CD4-positive, alpha-beta T cell treated with Interleukin-4 for 4 hours (primary cell): ENCODE measurements at places on chromosomes 5 and 9.

- no peak for DNase-seq
Measured at GRCh38 chr5:167049043-167049663, 1242.3 kb upstream of the WWC1 start.

- DNase-seq = no peak
Measured at GRCh38 chr5:150113047-150113744, 26.8 kb upstream of the CSF1R start.

- no peak for DNase-seq
Measured at GRCh38 chr9:93677048-93677571, 100.7 kb downstream of the PHF2 start.

DNA sequence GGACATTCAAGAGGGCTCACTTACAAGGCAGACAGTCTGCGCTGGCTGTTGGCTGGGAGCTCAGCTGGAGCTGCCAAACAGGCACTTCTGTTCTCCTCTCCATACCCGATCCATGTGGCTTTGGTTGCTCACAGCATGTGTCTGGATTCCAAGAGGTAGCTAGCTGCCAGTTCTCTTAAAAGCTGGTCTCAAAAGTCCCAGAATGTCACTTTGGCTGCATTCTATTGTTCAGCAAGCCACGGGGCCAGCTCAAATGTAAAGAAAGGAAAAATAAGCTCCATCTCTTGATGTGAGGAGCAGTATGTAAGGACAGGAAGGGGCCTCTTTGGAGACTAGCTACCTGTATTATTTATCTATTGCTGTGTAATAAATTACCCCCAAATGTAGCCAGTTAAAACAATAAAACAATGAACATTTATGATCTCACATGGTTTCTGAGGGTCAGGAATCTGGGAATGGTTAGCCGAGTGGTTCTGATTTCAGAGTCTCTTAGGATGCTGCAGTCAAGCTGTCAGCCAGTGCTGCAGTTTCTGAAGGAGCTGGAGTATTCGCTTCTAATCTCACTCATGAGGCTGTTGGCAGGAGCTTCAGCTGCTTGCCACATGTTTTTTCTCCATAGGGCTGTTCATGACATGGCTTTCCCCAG, 112.7 kb upstream of the CLINT1 start:
- DNase-seq = no peak

DNA sequence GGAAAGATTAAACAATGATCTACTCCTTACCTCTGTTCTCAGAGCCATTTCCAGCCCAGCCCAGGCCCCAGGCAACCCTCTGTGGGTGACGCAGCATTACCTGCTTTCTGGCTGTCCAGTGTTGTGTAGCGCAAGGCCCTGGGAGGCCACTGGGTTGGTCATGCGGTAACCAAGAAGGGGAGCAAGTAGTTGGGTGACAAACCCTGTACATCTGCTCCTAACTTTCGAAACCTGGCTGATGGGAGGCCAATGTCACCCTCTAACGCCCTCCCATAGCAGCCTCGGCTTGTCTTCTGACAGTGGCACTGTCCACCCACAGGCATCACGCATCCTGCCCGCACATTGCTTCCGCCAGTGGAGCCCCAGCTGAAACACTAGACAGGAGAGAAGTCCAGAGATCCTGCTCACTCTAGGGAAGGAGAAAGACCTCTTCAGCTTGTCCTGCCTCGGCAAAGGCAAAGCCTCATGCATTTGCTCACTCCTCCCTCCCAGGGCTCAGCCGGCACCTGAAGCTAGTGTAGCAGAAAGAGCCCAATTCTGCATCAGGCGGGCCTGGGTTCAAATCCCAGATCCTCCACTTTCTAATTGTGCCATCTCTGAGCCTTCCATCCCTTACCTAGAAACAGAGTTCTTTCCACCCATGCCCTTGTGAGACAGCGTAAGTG, 94.6 kb downstream of the ADAMTS2 start:
- DNase-seq = no peak

DNA sequence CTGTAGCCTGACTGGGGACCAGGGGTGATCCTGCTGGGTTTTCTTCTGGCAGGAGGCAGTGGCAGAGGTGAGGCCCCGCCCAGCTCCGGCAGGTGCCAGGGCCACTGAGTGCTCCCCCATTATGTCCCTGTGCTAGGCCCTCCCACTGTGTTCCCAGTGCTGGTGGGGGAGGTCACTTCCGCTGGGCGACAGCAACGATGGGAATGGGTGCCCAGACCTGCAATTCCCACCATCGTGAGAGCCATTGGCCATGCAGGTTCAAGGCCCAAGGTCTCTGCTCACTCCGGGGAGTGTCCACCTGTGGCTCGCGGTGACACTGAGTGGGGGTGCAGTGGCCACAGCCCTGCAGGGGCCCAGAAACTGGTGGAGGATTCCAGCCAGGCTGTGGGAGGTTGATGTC, 98.6 kb downstream of the RXRA start:
- DNase-seq = no peak

GRCh38 chr9:38022995-38023394, 46.0 kb downstream of the SHB start:
- DNase-seq = no peak

GRCh38 chr9:137721479-137721878, 102.7 kb downstream of the EHMT1 start:
- peak; percentile 33 for DNase-seq

DNA sequence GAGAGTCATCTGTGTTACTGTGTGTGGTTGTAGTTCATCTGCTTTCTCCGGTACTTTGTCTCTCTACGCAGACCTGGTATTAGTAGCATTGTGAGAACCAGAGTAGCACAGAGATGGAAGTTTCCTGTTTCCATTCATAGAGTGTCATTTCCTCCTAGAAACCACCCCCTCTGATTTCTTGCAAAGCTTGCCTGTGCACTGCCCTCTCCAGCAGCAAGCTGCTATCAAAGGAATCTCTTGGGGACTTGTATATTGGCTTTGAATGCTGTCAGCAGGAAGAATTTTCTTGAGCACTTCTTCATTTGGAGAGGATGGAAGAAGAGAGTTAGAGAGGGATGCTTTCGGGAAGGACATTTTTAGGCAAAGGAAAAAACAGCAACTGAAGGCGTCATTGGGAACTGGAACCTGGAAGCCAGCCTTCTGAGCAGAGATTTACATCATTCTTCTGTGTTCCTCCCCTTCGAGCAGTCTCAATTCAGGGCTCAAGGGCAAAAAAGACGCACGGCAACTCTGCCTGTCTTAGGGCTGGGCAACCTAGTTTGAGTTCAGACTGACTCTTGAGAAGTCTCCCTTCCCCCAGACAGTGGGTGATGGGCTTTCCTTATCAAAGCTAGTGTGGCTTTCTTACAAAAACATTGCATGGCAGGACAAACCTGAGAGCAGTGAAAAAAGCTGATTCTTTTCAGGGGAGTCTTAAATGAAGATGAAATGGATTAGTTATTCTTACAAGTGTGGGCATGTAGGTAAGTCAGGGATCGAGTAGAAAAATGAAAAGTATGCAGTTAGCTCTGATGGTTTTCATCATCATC, 226.3 kb downstream of the AOPEP start:
- DNase-seq = peak; percentile 13

DNA sequence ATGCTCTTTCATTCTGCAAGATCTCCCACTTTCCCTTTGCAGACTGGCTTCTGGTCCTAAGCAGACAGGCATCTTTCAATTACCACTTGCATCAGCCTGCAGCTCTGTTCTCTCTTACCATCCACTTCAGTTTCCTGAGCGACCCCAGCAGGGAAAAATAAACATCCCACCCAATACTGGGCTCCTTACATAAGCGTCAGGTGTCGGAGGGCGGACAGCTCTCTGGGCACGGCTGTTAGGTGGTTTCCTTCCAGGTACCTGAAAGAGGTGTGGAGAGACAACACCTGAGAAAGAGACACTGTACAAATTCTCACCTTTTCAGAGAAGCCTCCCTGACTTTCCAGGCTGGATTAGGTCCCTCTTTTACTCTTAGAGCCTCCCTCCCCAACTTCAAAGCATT, 145.1 kb upstream of the PANK3 start:
- no peak for DNase-seq

- DNase-seq = peak; percentile 78
Measured at GRCh38 chr5:170313344-170313743, 15.8 kb upstream of the LCP2 start.

GRCh38 chr9:135334953-135335460, 144.6 kb upstream of the PPP1R26 start:
- DNase-seq = no peak

DNA sequence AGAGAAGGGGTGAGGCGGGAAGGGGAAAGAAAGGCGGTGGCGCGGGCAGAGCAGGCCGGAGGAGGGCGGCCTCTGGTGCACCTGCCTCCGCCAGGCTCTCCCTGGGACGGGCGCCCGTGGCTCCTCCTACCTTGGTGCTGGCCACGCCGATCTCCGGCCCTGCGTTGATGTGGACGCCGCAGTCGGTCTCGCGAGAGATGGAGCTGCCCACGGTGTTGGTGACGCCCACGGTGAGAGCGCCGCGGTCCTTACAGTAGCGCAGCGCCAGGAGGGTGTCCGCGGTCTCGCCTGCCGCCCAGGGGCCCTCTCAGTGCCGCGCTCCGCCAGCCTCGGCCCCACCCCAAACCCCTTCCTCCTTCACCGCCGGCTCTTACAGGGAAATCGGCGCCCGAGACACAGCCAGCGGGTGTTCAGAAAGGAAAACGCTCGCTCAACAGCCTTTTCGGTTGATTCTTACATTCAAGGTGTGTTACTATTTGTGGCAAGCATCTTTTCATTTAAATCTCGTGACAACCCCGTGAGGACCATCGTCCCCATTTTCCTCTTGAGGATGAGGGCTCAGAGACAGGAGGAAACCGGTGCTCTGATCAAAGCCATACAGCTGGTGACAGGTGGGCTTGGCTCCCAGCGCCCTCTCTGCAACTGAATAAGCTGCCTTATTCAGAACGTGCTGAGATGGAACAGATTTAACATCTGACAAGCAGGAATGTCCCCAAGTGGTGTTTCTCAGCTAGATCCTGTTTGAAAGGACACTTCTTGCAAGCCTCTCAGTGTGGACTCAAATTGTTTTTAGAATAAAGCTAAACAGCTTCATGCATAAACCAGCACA, 22.0 kb upstream of the MAPK9 start:
- peak; percentile 30 for DNase-seq

DNA sequence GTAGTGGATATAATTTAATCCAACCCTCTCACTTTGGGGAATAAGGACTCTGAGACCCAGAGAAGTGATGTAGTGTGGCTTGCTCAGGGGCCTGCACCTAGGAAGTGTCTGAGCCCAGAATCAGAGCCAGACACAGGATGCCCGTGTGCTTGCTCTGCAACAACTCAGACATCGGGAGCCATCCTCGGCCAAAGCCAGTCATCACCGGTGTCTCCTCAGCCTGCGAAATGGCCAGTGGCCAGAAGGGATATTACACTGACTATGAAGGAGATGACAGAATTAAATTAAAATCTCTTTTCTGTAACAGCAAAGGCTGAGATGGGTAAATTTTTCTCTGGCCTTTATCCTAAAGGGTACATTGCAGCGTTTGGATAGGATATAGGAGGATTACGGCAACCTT, 102.9 kb downstream of the MARCHF11 start:
- no peak for DNase-seq

GRCh38 chr9:7266911-7267595, 509.3 kb downstream of the KDM4C start:
- DNase-seq = no peak

- no peak for DNase-seq
Measured at GRCh38 chr9:82271106-82271561, 282.6 kb downstream of the SPATA31D1 start.

GRCh38 chr5:108515517-108516105, 133.7 kb upstream of the FBXL17 start:
- no peak for DNase-seq

GRCh38 chr5:11619339-11620024, 284.8 kb downstream of the CTNND2 start:
- DNase-seq = no peak

- no peak for DNase-seq
Measured at GRCh38 chr5:56607074-56607473, 208.3 kb upstream of the MAP3K1 start.

GRCh38 chr9:114220061-114220541, 64.8 kb downstream of the COL27A1 start:
- DNase-seq = no peak

DNA sequence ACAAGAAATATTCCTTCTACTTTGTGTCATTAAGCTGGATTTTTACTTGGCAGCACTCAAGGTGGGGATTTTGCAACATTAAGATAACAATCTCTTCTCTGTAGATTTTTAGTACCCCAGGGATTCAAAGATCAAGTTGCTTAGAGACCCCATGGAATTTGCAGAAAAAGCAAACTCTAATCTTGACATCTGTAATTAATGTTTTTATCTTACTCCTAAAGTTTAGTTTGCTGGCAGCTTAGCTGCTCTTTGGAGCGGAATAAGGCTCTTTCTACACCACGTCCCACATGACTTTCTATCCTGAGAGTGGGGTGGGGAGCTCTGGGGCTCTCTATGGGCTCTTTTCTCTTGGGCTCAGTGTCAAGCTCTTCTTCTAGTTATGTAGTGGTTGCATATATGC, 21.7 kb upstream of the SPDL1 start:
- DNase-seq = no peak

DNA sequence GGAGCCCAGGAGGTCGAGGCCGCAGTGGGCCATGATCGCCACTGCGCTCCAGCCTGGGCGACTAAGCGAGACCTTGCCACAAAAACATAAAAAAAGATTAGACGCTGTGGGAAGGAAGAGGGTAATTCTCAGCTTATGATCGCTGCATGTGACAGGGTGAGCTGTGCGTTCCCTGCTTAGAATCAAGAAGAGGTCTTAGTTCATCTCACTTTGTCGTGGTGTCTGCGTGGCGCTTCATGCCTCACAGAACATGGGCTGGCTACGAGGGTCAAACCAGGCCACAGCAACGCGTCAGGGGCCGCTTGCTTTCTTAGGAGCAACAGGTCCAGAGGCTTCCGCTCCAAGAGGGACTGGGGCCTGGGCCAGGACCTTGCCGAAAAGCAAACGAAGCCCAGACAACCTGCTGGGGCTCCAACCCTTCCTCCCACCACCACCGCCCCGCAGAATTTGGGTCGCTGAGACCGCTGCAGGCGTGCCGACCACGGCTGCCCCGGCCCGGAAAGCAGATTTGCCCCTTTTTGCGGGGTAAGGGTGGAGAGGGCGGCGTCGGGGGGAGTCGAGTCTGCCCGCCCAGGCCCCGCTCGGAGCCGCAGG, 10.0 kb upstream of the GRIN1 start:
- DNase-seq = no peak

- peak; percentile 61 for DNase-seq
Measured at GRCh38 chr9:104863180-104863883, 64.6 kb downstream of the ABCA1 start.

DNA sequence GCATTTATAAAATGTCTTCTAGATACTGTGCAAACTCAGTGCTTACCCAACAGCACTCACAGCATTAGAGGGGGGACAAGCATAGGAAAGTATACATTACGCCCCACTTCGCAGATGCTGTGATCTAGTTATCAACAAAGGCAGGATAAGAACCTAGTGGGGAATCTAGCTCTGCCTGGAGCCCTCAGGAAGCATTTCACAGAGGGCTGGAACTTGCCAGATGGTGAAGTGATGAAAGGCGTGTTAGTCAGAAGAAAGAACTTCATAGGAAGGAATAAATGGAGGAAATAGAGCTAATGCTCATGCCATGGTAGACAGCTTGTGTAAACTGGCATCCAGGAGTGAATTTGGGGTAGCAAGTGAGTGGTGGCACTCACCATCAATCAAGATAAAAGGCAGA, 25.8 kb downstream of the DIRAS2 start:
- DNase-seq = no peak

- peak; percentile 15 for DNase-seq
Measured at GRCh38 chr5:64229163-64229774, 63.6 kb downstream of the RNF180 start.
